ENCODE measurements at places on chromosomes 12 and 14.
A peak's percentile ranks its signal among the peaks of the same experiment; 100 is the strongest.

DNA sequence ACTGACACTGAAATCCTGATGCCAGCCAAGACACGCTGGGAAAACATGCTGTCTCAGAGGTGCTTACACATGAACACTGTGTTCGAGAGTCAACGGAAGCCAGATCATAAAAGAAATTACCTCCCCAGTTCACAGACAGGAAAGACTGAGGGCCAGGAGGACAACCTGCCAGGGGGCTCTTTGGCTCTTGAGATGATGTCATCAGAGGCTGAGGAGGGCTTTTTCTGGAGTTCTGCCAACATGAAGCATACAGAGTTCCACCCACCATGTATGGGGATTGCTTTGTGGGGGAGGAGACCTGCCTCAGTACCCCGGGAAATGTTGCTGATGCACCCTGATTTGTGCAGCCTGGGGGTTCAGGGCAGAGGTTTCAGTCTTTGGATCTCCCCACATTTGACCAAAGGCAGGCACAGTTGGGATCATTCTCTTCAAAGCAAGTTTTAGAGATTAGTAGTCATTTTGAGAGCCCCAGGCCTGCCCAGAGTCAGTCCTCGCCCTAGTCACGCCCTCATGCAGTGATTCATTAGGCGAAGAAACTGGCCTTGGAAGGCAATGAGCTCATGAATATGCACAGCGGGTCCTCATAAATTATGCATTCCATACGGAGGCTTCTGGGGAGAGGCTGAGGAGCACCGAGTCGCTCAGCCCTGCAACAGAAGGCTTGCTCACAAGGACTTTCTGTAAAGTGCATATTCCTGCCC lies 34.9 kb upstream of the EML1 start:
- DNase-seq, result no peak

GRCh38 chr12:110353211-110353965 lies 50.1 kb downstream of the ANAPC7 start:
- DNase-seq, result no peak

DNA sequence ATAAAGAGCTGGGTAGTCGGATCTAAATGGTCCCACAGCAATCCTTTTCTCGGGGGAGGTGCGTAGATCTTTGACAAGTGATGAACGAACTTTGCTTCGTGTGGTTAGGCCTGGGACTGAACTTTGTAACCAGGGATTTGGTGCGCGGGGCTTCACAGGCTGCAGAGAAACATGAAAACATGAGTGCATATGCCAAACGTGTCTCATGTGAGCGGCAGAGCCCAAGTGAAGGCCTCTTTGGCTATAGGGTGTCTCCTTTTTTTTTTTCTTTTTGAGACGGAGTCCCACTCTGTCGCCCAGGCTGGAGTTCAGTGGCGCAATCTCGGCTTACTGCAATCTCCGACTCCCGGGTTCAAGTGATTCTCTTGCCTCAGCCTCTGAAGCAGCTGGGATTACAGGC lies 12.0 kb upstream of the RIOX1 start:
- DNase-seq, result no peak

DNA sequence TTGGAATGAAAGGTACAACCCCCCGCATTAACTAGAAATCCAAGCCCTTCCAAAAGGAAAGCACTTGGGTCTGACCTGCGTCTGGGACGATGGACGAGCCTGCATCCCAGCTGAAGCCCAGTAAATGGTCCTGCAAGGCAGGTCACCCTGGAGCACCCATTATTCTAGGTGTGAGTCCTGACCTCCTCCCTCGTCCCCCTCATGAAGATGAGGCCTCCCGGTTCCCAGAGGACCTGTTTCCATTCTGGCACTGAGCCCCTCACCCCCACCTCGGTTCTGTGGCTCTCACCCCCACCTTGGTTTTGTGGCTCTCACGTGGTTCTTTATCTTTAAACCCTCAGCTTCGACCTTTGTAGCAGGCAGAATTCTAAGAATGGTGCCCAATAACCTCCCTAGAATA lies 7.3 kb downstream of the IFI27 start:
- DNase-seq, result no peak

GRCh38 chr12:29709496-29710040 lies 74.2 kb downstream of the TMTC1 start:
- DNase-seq, result no peak

- no peak for DNase-seq
These were observed 96.1 kb downstream of the IPO8 start for GRCh38 chr12:30599608-30600007.

DNA sequence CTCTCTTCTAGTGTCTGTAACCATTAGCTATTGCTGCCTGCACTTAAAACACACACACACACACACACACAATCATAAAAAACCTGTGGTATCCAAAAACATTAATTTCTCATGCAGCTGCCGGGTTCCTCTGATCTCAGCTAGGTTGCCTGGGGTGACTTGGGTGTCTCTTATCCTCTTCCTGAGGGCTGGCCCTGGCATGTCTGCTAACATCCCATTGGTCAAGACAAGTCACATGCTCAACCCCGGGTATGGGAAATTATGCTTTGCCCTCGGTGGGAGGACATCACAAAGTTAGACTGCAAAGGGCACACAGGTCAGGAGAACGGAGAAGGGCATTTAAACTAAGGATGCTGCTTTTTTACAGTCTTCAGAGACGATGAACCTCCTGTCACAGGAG lies 55.7 kb downstream of the TRPV4 start:
- no peak for DNase-seq

GRCh38 chr14:52265253-52265652 lies 2.2 kb upstream of the PTGDR start:
- no peak for DNase-seq

DNA sequence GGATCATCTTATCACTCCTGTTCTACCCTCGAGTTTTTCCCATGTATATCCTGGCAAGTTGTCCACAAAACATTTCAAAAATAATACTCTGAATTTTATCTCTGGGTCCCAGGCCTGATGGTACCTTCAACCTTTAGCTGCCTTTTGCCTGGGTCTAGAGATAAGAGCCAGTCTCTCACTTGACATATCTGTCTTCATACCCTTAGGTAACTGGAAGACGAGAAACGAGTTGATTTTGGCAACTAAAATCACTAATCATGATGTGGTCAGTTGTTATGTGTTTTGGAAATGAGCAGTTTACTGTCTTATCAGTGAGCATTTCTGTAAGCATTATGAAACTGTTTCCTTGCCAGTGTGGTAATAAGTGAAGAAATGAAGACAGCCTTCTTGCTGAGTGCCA lies 6.3 kb downstream of the RNF10 start:
- DNase-seq, result peak; percentile 36

GRCh38 chr14:99763527-99764221 lies 29.5 kb upstream of the EML1 start:
- DNase-seq, result no peak

DNA sequence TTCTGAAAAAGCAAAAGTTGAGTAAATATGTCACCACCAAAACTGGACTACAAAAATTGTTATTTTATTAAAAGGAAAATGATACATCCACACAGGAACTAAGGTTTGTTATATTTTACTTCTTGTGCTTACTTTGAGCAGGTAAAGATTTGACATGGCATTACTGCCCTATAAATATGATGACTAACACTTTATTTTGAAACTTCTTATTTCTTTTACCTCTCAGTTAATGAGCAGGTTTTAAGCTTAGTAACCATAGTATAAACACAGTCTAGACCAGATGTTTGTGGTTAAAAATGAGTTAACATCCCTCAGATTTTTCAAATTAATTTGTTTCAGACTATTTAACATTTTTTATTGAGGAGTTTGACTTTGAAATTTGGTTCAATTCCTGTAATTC lies 862.5 kb upstream of the USP15 start:
- no peak for DNase-seq

GRCh38 chr12:84506282-84506681 lies 406.3 kb downstream of the SLC6A15 start:
- DNase-seq, result no peak

DNA sequence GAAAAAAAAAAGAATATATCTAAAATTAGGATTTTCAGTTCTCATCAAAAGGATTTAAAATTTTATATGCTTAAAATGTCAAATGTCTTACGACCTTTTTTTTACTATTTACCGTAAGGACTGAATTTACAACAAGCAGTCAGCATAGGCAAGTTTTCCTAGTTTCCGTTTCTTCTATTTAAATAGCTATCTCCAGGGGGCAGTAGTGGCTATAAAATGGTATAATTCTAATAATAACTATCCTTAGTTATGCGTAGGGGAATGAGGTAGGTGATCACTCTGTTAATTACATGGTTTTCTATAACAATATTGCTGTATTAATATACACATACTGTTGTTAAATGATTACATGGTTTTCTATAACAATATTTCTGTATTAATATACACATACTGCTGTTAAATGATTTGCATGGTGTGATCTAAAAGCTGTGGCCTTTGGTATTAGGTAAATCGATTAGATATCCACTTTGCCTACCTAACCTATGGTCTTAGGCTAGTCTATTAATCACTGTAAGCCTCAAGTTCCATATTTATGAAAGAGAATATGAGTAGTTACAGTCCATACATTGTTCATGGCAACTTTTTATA lies 217.7 kb upstream of the PDZRN4 start:
- no peak for DNase-seq

- no peak for DNase-seq
These were observed 119.9 kb upstream of the NCOR2 start for GRCh38 chr12:124687174-124687902.

- no peak for DNase-seq
These were observed 1061.8 kb upstream of the FLRT2 start for GRCh38 chr14:84468153-84468552.

DNA sequence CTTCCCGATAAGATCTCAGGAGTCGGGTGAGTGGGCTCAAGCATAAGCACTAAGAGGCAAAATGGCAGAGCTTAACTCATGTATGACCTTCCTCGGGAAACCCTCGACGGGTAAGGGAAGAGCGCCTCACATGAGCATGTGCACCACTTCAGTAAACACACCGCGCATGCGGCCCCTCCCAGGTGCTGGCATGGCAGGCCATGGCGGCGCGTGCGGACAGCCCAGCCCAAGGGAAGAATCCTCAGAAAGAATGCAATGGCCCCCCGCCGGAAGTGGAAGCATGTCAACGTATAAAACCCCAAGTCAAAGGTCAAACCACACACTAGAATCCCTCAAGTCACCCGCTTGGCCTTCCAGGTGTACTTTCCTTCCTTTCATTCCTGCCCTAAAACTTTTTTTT lies 6.6 kb upstream of the TNFAIP2 start:
- no peak for DNase-seq

DNA sequence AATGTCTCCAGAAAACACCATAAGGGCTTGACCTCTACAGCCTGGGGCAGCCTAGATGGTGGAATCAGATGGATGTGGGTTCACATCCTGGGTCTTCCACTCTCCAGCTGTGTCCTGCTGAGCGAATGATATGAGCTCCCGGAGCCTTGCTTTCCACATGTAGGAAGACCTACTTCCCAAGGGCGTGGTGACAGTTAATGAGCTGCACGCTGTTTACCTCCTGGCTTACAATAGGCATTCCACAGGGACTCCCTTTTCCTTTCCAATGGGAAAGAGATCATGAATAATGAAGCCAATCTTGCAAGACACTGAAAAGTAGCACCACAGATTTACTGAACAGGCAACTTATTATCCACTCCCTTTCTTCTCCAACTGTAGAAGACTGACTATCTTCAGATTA lies 46.1 kb downstream of the TMTC1 start:
- DNase-seq, result no peak

GRCh38 chr14:60723116-60723906 lies 840 bp downstream of the SIX4 start:
- DNase-seq, result no peak

DNA sequence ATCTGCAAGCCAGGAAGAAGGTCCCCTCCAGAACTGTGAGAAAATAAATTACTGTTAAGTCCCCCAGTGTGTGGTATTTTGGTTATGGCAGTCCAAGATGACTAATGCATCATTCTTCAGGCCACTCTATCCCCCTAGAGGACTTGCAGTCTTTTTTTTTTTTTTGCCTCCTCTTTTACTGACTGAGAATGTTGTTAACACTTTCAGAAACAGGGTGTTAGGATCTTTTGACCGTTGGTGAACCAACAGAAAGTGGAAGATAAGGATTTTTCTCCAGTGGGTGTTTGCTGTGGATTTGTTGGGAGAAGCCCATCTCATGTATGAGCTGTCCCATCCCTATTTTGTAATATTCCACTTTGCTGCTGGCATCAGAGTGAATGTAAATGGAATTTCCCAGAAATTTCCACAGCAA lies 37.8 kb downstream of the MARK3 start:
- DNase-seq, result no peak

DNA sequence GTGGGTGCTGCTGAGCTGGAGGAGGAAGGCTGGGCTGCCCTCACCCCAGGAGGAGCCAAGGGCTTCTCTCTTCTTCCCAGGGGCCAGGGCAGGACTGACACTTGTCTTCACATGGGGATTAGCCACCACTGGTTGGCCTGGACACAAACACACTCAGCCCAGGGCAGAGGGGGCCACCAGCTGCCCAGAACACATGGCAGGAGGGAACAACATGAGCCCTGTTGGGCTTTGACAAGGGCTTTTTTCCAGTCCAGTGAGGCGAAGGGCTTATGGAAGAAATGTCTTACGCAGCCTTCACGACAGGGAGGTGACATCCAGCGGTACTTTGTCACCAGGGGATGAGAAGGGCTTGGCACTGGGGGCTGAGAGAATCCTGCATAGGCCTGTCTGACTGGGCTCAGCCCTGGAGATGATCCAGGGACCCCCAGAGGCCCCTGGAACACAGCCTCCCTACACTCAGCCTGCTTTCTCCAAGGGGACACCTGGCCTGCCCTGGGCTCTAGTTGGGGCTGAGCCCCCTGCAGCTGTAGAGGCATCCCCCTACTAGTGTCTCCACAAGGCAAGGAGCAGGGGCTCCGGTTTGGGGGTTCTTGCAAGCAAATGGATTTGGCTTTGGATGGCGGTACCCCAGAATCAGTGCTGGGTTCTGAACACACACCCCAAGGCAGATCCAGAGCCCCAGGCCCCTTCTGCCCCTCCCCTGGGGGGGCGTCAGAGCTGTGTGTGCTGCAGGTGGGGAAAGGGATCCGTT lies 18.9 kb downstream of the ARL6IP4 start:
- DNase-seq, result no peak

GRCh38 chr14:74619672-74620131 lies 7.7 kb upstream of the LTBP2 start:
- DNase-seq, result no peak

GRCh38 chr12:28443337-28443736 lies 253.1 kb downstream of the CCDC91 start:
- no peak for DNase-seq

GRCh38 chr14:70183991-70184390 lies 4.8 kb downstream of the SLC8A3 start:
- no peak for DNase-seq

DNA sequence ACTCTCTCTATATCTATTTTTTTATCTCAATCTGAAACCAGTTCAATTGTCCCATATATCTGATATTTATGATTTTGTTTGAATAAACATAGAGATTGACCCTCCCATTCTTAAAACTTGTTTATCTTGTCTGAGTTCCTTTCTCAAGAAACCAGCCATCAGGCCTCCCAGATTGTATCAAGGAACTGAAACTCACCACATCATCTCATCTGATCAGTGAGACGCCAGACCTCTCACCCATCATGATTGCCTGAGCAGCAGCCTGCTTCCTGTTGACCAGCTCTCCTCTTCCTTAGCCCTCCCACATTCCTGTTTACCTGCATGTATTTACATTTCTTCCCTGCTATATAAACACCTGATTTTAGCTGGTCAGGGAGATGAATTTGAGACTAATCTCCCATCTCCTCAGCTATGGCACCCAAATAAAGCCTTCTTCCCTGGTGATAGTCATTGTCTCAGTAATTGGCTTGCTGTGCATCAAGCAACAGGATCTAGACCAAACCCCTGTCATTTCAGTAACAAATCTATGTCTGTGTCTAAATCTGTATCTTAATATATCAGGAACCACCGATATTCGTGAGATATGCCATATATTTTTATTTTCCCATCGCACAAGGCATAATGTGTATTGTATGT lies 323.6 kb downstream of the TMTC2 start:
- DNase-seq, result no peak
